ENCODE measurements at places on chromosomes 13 and 19.

DNA sequence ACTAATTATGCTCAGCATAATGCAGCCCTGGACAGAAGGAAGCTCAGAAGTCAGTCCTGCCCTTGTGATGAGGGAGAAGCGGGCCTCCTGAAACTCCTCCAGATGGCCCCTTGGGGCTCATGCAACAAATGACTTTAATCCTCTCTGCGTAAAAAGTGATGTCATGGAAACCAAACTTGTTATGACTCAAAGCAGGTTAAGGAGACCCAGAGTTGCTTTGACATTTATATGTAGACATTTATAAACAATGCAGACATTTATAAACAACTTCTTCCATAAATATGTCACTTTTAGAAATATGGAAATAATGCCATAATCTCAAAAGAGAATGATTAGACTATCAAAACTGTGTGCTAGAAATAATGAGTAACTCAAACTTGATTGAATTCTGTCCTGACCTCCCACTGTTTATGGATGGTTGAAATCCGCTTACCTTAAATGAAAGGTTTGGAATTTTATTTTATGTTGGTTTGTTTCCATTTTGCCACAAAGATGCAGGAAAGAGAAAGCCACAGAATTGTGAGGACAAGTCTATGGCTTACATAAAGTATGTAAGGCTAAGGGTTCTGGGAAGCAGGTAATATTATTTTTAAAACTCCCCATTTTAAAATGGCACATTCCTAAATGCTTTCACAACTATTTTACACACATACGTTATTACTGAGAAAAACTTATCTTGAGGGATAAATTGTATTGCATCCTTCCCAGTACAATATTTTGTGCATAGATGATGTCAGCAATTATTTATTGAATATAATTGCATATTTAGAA is 73.7 kb downstream of the CYSLTR2 start:
- no peak for DNase-seq

DNA sequence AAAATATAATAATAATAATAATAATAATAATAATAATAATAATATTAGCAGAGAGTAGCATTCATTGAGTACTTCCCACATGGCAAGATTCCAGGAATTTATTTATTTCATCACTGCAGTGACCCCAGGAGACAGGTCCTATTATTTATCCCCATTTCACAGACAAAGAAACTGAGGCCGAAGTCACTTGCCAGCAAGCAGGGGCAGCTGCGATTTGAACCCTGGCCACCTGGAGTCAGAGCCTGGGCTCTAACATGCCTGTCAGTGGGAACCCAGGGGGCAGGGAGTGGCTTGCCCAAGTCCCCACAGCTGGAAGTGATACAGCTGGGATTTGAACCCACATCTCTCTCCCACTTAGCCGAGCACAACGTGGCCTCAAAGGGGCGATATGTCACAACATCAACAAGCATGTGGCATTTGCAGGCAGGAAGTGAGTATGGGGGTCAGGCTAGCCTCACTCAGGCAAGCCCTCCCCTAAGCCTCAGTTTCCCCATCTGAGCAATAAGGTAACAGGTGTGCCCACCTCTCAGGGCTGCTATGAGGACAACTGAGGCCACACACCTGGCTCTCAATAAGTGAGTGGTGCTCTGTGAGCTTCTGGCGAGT is 2.9 kb downstream of the SHFL start:
- DNase-seq: no peak

DNA sequence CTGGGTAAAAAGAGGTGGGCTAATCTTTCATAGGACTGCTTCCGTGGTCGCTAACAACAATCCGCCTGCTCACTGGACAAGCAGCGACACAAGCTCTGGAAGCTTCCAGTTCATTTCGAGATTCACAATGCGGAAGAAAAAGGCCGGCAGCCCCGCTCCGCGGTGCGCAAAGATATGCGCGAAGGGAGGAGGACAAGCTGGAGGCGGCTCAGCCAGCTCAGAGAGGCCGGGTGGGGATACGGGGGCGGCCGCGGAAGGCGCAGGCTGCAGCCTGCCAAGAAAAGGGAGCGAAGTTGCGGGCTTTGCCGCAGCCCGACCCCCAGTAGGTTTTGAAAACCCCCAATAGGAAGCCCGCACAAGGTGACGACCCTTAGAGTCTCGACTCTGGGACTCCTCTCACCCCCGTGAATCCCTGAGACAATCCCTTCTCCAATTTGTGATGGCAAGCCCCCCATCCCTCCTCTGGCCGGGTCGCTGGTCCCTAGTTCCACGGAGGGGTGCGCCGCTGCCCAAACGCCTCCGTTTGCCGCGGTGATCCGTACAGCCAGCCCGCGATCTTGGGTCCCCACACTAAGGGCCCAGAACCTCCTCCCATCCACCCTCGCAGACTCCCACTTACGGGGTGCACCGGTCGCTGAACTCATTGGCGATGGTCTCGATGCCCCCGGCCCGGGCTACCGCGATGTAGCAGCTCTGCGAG is 697 bp downstream of the HSPH1 start:
- peak; percentile 62 for DNase-seq

GRCh38 chr13:27593267-27593666 is 27.1 kb downstream of the LNX2 start:
- DNase-seq: no peak
